ENCODE measurements at places on chromosomes 7 and 10.
A peak's percentile ranks its signal among the peaks of the same experiment; 100 is the strongest.

- DNase-seq, result no peak
These were observed 6.0 kb downstream of the WDR37 start for GRCh38 chr10:1061930-1062774.

DNA sequence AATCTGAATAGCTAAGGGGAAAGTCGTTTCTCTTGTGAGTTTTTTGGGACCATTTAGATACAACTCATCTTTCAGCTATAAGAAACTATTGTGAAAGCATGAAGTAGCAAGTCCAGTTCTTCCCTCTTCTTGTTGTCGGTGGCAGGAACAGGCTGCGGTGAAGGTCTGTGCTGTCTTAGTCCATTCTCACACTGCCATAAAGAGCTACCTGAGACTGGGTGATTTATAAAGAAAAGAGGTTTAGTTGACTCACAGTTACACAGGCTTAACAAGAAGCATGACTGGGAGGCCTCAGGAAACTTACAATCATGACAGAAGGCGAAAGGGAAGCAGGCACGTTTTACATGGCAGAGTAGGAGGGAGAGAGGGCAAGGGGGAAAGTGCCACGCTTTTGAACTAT, 261.8 kb downstream of the GATA3 start:
- no peak for DNase-seq

DNA sequence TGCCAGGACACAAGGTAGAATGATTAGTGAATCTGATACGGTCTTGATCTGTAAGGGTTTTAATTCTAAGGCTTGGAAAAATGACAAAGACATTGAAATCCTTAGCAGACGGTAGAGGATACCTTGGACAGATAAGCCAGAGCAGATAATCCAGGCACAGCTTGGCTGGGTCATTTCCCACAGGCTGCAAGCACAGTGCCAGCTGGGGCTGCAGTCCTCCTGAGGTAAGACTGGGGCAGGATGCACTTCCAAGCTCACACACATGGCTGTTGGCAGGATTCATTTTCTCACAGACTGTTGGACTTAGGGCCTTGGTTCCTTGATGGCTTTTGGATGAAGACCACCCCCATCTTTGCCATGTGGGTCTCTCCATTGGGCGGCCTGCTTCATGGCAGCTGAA, 63.2 kb upstream of the BMPER start:
- DNase-seq, result no peak

- no peak for DNase-seq
These were observed 758 bp downstream of the TMEM168 start for GRCh38 chr7:112789453-112789816.

DNA sequence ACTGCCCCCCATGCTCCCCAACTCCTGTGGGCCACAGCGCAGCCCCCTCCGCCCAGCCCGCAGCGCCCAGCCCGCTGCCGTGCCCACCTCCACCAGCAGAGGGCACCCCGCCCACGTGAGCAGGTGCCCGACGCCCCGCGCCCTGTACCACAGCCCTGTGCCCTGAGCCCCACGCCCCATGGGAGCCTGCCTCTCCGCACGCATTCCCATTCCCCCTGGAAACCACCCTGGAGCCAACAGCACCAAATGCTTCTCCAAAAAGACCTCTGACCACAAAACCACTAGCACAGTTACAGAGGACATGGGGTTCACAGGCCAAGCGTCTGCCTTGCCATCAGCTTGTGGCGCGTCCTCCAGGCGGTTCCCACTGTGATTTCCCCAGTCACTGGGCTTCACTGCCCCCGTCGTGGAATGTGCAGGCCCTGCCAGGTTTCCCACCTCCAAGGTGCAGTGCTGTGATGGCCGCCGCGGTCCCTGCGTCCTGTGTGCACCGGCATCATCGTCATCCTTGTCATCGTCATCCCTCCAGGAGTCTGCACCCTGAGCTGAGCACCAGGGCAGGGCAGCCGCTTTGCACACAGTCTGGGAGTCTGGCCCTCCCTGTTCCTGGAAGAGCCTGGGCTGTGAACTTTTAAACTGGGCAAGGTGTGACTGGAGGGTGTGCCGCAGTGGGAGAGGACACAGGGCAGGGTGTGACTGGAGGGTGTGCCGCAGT, 61.7 kb downstream of the PWWP2B start:
- DNase-seq, result peak; percentile 45

DNA sequence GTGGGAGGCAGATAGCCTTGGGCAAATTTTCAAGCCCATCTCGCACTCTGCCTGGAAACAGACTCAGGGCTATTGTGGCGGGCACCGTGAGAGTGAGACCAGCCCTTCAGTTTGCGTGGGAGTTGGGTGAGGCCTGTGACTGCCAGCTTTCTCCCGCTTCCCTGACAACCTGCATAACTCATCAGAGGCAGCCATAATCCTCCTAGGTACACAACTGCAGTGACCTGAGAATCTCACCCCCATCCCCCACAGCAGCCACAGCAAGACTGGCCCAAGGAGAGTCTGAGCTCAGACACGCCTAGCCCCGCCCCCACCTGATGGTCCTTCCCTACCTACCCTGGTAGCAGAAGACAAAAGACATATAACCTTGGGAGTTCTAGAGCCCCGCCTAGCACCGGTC, 275.4 kb downstream of the GRID1 start:
- DNase-seq, result no peak

DNA sequence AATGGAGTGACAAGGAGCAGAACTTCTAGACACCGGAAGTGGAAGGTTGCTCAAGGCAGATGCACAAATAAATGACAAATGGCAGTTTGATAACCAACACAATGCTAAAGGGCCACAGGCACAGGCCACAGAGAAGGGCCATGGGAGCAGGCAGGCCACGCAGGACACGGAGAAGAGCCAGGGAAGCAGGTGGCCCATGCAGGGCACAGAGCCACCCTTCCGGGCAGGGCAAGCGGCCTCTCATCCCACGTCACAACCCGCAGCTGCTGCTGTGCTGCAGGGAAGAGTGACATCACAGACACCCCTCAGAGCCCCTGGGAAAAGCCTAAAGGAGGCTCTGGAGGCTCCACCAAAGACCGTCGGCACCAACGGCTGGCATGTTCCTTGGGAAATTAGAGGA, 328.5 kb downstream of the PTPRN2 start:
- no peak for DNase-seq

DNA sequence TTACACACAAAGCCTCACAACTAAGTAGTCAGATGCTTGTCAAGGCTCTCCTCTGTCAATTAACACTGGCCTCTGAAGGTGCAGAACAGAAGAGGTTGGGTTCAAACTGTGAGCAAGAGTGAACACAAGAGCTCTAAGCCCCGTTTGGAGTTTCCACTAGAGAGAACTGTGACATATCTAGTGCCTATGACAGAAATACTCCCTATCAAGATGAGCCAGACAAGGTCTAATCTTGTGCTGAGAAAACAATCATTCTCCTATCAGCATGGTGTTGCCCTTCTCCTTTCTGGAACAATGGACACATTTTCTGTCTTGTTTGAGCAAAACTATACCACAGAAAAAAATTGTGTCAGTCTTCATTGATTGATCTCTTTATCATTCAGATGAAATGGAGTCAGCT, 62.4 kb upstream of the CCDC71L start:
- DNase-seq, result no peak

DNA sequence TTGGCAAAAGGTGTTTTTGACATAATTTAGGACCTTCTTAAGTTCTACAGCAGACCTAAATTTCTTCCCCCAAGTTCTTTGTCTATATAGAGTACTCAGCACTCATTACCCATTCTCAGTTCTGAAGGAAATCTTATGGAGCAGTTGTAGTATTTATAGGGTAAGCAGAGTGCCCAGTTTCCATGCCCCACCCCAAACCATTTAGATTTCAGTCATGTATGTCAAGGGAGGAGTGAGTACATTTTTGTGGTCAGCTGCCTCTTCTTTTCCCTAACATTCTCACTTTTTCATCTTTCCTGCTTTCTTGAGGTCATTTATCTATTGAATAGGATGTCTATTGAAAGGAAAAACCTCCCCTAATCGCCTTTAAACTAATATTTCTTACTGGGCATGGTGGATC, 83.3 kb downstream of the KAT6B start:
- no peak for DNase-seq

- DNase-seq, result no peak
These were observed 29.7 kb downstream of the KLRG2 start for GRCh38 chr7:139453673-139454321.

DNA sequence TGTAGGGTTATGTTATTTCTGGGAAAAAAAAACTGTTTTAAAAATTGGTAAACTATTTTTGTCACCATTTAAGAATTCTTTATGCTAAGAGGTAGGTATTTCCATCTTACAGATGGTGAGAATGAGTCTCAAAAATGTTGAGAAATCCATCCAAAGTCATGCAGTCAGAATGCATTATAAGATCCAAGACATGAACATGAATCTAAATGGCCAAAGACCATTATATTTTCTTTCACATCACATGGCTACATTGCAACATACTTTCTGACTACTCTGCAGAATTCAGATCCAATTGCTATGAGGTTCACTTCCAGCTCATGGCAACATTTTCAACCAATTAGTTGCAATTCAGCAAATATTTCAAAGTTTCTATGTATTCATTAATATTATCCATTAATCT, 181.2 kb downstream of the TWIST1 start:
- no peak for DNase-seq

DNA sequence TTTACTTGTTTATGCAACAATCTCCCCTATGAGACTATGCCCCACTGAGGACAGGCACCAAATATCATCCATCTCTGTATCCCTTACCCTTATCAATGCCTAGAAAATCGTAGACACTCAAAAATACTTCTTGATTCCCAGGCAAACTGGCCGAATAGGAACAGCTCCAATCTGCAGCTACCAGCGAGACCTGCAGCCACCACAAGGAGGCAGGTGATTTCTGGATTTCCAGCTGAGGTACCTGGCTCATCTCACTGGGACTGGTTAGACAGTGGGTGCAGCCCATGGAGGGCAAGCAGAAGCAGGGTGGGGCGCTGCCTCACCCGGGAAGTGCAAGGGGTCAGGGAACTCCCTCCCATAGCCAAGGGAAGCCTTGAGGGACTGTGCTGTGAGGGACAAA, 10.8 kb upstream of the PPP1R3C start:
- peak; percentile 55 for DNase-seq

DNA sequence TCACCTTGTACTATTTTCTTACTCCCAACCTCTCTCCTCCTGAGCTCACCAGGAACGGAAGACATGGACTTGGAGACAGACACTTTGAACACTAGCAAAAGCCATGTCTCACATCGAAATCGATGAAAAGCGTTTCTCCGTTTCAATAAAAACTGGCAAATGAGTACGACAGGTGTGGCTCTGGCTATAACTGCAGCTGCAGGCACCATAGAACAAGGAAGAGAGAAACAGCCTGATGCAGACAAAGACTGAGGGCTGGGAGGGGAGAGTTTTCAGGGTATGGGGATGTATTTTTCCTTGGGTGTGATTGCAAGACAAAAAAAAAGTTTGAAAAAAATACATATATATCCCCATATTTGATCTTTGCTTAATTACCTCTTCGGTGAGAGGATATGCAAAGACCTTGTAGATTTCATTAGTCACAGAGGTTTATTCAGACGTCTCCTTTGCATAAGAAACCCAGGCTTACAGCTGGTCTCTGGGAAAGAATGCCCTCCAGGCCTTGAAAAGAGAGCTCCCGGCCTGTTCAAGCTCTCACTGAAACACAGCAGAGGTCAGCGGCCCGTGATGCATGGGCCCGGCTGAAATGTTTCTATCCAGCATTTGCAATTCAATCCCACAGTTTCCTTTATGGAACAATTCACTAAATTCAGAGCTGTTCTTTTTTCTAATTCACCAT, 63.1 kb downstream of the TLL2 start:
- no peak for DNase-seq

GRCh38 chr10:34406463-34407323, 408.4 kb downstream of the PARD3 start:
- DNase-seq, result no peak

- no peak for DNase-seq
These were observed 168.6 kb downstream of the REEP3 start for GRCh38 chr10:63689768-63690167.

GRCh38 chr10:25725917-25726716, 207.9 kb upstream of the MYO3A start:
- DNase-seq, result peak; percentile 66

DNA sequence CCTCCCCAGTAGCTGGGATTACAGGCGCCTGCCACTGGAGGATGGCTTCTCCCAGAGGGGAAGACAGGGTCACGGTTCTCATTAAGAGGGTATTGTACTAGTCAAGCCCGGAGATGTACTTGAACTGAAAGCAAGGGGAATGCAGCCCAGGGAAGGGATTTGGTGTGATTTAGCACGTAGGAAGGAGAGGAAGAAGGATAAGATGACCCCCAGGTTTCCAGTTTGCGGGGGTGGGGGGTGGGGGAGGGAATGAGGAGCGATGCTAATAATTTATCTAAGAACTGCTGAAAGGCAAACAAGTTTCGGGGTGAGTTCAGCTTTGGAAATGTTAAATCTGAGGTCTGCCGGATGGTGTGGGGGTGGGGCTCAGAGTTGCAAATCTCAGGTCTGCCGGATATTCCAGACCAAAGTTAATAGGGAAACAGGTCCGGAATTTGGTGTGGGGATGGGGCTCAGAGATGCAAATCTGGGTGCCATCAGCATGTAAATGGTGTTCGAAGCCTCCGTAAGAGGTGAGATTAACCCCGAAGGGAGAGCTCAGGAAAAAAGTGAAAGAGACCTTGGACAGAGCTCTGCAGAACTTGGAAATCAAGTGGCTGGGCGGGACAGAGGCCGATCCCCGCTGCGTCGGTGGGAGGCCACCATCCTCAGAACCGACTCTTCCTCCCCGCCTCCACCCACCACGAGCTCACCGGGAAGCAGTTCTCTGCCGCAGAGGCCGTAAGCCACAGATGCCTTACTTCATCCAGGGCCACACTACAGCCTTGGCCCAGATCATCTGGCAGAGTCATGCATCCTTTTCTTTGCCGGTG, 1.6 kb upstream of the SEPHS1 start:
- DNase-seq, result peak; percentile 6

- DNase-seq, result no peak
These were observed 409.4 kb downstream of the GATA3 start for GRCh38 chr10:8463853-8464252.

- no peak for DNase-seq
These were observed 85.9 kb downstream of the ADARB2 start for GRCh38 chr10:1651270-1651966.

DNA sequence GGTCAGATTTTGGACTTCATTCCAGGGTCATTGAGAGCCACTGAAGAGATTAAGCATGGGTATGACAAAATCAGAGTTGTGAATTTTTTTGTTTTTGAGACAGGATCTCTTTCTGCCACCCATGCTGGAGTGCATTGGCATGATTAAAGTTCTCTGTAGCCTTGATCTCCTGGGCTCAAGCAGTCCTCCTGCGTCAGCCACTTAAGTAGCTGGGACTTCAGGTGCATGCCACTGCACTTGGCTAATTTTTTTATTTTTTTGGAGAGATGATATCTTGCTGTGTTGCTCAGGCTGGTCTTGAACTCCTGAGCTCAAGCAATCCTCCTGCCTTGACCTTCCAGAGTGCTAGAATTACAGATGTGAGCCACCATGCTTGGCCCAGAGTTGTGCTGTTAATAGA, 52.5 kb upstream of the GLCCI1 start:
- no peak for DNase-seq

GRCh38 chr10:104013489-104013888, 46.5 kb downstream of the SLK start:
- DNase-seq, result no peak

Data from MCF 10A (cell line).